ENCODE measurements at places on chromosomes 11 and 22.
A peak's percentile ranks its signal among the peaks of the same experiment; 100 is the strongest.

GRCh38 chr11:132006884-132007580, 636.6 kb downstream of the NTM start:
- DNase-seq, result no peak

DNA sequence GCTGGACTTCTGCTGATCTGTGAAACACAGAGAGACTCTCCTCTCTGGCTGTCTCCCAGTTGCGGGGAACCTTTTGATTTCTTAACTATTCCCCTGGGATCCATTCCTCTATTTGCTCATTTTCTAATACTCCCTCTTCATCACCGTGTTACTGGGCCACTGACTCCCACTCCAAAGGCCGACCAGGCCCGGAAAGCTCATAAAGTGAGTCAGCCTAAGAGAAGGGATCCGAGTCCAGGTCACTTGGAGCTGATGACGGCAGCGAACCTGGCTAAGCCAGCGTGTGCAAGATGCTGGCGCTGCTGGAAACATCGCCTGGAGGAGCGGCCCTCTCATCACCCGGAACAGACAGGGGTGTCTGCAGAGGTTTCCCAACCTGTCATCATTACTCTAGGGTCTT, 112.8 kb downstream of the FBXO7 start:
- no peak for DNase-seq

- DNase-seq, result peak; percentile 74
Observed at GRCh38 chr22:24827296-24827695, 21.3 kb downstream of the SGSM1 start.

DNA sequence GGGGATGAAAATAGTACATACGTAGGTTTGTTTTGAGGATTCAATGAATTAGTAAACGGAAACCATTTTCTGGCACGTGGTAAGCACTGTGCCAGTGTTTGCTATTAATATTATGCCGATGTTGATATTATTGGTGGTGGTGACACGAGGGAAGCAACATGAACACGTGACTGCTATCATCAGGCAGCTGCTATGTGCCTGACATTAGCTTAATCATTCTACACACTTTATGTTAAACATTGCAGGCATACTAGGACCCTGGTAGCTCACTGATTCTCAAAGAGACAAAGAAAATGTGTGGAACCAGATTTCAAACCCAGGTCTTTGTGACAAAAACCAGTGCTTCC, 656 bp downstream of the SRRD start:
- DNase-seq, result peak; percentile 31

DNA sequence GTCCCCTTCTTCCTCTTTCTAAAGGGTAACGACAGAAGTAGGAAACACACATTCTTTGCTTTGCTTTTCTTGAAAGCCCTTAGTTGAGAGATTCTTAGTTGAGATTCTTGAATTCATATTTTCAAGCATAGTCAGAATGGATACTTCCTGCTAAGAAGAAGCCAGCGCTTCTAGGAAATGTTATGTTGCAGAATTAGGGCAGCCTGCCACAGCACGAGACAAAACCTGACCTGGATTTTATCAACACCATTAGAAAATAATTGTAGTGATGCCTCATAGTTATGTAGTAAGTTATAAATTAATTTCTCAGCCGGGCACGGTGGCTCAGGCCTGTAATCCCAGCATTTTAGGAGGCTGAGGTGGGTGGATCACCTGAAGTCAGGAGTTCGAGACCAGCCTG, 37.9 kb upstream of the NUP160 start:
- DNase-seq, result no peak

DNA sequence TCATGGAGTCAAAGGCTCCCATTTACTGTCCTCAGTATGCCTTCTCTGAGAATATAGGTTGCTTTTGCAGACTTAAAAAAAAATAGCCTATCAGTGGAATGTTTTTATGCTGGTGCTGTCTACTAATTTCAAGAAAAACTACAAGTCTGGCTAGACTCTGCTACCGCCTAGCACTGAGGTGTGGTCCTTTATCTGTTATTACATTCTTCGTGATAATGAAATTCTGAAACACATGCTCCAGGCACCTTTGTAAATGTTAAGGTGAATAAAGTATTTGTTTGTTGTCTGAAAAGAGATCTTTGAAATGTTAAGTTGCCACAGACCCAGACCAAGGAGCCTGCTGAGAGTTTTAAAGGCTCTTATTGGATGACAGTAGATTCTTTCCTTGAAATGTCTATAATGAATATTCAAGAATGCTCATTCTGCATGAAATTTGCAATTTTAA, 95.3 kb downstream of the DBX1 start:
- DNase-seq, result no peak

DNA sequence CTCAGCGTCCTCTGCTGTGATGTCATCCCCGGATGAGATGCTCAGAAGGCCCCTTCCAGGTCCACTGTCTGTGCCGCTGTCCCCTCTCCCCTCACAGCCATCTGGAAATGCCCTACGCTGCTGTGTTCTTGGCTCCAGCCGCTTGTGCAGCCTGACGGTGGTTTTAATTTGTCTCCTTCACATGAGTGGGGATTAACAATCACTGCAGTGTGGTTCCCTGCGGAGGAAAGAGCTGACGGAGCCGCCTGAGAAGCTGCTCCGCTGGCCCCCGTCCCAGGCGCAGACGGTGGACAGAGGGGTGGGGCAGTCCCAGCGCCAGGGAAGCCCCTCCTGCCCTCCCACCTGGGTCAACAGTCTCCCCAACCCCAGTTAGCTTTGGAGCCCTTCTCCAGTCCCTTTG, 67.5 kb upstream of the PHF21B start:
- no peak for DNase-seq

GRCh38 chr11:398826-399225, 4.8 kb downstream of the PKP3 start:
- peak; percentile 76 for DNase-seq

GRCh38 chr22:21857481-21857914, 9.9 kb downstream of the MAPK1 start:
- DNase-seq, result peak; percentile 50

- DNase-seq, result no peak
Observed at GRCh38 chr11:116925050-116925449, 87.6 kb upstream of the APOA1 start.

- no peak for DNase-seq
Observed at GRCh38 chr22:44408829-44409192, 89.2 kb downstream of the RTL6 start.

- no peak for DNase-seq
Observed at GRCh38 chr11:46353698-46354097, 6.4 kb downstream of the DGKZ start.

GRCh38 chr11:60895687-60896086, 10.7 kb downstream of the PRPF19 start:
- DNase-seq, result no peak

DNA sequence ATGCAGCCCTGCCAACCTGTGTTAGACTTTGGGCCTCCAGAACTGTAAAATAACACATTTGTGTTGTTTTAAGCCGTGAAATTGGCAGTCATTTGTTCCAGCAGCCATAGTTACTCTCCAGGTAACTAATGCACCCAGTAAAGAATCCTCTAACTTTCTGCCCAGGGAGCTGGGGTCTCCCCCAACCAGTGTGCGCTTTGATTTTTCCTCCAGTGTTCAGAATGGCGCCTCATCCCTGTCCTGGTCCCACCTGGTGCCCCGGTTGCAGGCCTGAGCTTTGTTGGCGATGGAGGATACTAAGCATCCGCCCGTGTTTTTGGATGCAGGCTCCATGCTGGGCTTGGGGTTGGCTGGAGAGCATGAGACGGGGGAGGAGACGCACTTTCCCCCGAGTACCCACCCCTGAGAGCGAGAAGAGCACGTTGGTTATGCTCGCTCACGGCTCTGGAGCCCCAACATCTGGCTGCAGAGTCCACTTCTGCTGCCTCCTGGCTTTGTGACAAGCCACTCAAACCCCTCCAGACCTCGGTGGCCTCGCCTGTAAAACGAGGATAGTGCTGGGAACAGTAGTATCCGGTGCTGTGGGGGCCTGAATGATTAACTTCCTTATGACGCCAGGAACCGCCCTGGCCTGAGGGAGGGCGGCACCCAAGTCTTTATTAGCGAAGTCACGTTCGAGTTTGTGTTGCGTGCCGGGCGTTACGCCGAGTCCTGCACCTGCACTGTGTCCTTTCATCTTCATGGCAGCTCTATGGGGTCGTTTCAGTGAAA, 25.8 kb downstream of the MRGPRD start:
- peak; percentile 82 for DNase-seq

DNA sequence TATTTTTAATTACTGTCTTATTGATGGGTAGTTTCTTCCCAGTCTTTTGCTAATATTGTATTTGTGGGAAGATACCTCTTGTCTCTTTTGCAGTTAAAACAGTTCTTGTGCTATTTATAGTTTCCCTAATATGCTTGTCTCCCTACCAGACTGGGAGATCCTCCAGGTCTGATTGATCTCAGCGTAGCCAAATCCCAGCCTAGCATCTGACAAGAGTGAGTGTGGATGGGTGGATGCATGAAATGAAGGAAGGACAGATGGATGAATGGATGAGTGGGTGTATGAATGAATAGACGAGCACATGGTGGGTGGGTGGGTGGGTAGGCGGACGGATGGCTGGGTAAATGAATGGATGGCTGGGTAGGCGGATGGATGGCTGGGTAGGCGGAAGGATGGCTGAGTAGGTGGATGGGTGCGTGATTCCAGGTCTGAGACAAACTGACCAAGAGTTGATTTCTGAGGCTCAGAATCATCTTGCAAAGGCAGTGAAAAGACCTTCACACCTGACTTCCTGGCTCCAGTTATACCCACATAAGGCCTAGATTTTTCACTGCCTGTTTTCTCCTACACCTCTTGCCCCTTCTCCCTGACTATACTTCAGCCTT, 11.4 kb downstream of the DNAJB13 start:
- DNase-seq, result no peak

GRCh38 chr11:131896978-131897615, 526.7 kb downstream of the NTM start:
- DNase-seq, result peak; percentile 50

DNA sequence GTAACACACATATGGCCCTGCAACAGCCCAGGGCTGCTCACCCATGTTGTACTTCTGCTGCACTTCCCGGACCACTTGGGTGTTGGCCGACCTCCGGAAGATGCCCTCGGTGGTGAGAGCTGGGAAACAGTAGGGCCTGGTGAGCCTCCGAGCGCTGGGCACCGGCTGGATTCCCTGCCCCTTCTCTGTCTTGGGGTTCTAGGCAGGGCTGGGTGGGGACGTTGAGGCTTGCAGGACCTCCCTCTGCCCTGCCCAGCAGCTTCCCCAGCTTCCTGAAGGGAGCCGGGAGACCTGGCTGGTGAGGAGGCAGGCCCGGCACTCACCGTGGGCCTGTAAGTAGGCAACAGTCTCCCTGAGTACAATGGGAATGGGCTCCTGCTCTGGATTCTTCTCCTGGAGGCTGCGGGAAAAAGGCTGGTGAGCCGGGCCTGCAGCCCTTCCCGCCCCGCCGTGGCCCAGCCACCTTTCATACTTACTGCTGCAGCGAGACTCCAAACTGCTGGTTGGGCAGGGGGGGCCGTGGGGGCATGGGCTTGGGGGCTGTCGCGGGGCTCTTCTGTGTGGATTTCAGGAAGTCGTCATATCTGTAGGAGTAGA, 20.2 kb downstream of the ARHGAP1 start:
- DNase-seq, result no peak

Measured in DMS53 (cell line).